Cerebellum (tissue), 4 donors: ENCODE measurements at places on chromosomes 13 and 19. TPM values are rescaled to one million over a fixed set of nuclear protein-coding genes. Genes with fewer than 3 reads are reported as not detected.

C13orf42 gene
- not detected for total RNA-seq

GRCh38 chr19:30229525-30230174, 142.5 kb upstream of the ZNF536 start:
- DNase-seq, result peak; percentile 75

DNA sequence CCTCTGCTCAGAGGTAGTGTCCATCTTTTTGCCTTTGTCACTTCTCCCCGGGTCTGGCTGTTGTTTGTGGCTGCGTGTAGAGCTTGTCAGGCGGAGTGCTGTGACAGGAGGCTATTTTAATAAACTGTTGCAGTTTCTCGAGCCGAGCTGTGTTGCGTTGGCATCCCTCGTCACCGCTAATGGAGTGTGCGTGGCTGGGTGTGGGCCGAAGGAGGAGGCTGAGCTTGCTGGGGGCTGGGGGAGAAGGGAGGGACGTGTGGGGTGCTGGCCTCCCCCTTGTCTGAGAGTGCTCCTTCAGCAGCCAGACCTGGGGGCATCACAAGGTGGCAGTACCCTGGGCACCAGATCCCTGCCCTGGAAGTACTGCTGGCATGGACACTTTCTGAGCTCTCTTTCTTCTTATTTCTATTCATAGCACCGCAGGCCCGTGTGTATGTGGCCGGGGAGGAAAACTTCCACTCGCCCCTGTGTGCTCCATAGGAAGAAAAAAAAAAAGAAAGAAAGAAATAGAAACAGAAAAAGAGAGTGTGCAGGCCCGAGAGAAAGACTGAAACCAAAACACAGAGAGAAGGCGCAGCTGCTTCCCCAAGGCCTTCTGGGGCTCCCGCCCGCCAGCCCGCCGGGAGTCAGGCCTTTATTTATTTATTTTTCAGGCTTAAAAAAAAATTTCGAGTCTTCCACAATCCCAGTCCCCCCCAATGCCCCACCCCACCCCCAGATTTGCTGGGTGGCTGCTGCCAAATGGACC, 27.0 kb downstream of the NFIX start:
- DNase-seq, result no peak

TMEM161A gene
- 10.6 TPM for total RNA-seq
